ENCODE measurements at places on chromosomes 4 and X.

- no peak for DNase-seq
These were observed 143.6 kb downstream of the COX7B2 start for GRCh38 chr4:46765465-46765864.

DNA sequence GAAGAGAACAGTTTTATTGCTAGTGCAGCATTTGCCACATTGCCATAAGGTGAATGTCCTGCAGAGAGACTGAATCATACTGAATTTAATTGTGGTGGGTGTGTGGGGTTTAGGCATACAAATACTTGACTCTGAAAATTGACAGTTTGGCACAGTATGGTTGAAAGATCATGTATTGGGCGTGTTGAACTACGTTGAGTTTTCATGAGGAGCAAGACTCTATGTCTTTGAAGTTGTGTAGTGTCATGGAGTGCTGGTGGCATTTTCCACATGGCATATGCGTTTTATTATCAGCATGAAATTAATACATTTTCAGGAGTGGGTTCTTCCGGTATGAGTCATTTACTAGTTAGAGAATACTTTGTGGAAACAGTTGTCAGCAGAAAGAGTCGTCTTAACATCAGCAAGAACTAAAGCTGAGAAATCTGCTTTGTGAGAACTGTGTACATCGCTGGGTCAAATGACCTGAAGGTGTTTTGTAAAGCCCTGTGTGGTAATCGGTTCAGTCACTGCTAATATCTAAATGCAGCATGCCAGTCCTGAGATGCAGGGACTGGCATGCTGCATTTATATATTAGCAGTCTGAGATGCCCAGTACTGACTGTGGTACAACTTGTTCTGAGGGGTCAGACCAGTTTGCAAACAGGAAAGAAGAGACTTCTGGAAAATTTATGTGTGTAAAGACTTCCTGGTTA, 50.3 kb downstream of the ARHGAP10 start:
- DNase-seq, result no peak

GRCh38 chrX:119942831-119943184, 743 bp downstream of the NKAP start:
- DNase-seq, result no peak

GRCh38 chrX:74835566-74835965, 89.7 kb downstream of the NEXMIF start:
- no peak for DNase-seq

- no peak for DNase-seq
These were observed 161.9 kb upstream of the GPRIN3 start for GRCh38 chr4:89469516-89469915.

DNA sequence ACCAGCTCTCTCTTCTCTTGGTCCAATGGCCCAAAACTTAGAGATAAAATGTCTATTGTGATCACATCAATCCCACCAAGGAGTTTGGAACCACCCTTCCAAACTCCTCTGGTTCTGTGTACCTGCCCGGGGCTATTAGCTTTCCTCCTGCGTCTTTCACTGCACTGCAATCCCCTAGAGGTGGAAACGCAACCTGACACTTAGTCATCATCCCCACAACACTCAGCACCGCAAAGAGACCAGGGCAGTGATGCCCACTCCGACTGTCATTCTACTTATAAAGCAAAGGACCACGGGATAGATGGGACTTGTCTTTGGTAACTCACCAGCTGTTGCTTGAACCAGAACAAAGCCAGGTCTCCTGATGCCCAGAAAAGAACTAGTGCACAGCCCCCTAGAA, 22.0 kb downstream of the AFAP1 start:
- no peak for DNase-seq

- DNase-seq, result no peak
These were observed 72.4 kb upstream of the PACRGL start for GRCh38 chr4:20627866-20628265.

DNA sequence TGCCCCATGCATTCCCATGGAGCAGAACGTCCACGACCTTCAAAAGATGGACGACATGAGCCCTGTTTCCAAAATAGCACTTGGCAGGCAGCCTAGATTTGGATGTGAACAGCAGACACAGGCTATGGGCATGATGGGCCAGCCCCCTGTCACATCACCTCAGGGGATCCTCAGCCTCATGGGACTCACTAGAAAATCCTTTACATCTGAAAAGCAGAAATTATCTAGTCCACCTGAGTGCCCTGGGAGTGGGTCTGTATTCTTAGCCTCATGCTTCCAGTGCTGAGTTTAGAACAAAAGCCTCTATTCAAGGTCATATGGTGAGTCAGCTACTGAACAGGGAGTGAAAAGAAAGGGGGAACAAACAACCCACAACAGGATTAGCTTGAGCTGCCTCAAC, 35.8 kb downstream of the GRIA3 start:
- no peak for DNase-seq

GRCh38 chr4:144970597-144970996, 127.4 kb downstream of the ANAPC10 start:
- no peak for DNase-seq

- no peak for DNase-seq
These were observed 36.5 kb downstream of the ERVMER34-1 start for GRCh38 chr4:52714597-52715254.

GRCh38 chrX:118271775-118272174, 74.1 kb upstream of the WDR44 start:
- DNase-seq, result peak; percentile 48

- no peak for DNase-seq
These were observed 341.1 kb upstream of the PPARGC1A start for GRCh38 chr4:24230955-24231354.

DNA sequence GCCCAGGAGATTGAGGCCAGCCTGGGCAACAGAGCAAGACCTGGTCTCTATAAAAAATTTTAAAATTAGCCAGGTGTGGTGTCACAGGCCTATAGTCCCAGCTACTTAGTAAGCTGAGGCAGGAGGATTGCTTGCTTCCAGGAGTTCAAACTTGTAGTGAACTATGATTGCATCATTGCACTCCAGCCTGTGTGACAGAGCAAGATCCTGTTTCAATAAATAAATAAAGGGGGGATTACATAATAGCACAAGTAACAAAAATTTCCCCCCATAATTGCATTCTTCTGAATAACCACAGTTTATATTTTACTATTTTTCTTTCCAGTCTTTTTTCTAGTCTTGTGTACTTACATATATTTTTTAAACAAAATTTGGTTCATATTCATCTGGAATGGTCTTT, 135.6 kb downstream of the CHIC2 start:
- no peak for DNase-seq

DNA sequence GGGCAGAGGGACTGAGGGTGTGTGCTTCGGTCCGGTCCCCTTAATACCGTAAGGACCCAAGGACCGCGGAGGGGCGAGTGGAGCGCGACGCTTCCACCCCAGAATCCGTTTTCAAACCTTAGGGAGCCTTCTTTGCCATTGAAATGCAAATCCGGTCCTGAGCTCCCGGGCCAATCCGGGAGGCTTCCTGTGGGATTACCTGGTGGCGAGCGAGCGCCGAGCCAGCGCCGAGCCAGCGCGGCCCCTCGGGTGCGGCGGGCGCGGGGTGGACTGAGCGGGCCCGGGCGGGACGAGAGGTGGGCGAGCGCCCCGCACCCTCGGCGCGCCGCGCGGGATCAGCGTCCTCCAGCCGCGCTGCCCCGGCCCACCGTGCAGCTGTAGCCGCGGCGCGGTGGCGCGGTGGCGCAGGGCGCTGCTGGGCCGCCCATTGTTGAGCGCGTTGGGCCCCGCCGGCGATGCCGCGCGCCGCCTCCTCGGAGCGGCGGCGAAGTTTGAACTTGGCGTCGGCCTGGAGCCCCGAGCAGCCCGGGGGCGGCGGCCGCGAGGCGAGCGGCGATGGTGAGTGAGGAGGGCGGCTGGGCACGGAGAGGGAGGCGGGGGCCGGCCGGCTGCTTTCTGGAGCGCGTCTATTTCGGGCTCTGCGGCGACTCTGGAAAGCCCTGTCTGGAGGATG, 208.7 kb downstream of the SOWAHB start:
- DNase-seq, result no peak

GRCh38 chr4:80253510-80253909, 13.0 kb upstream of the FGF5 start:
- no peak for DNase-seq

DNA sequence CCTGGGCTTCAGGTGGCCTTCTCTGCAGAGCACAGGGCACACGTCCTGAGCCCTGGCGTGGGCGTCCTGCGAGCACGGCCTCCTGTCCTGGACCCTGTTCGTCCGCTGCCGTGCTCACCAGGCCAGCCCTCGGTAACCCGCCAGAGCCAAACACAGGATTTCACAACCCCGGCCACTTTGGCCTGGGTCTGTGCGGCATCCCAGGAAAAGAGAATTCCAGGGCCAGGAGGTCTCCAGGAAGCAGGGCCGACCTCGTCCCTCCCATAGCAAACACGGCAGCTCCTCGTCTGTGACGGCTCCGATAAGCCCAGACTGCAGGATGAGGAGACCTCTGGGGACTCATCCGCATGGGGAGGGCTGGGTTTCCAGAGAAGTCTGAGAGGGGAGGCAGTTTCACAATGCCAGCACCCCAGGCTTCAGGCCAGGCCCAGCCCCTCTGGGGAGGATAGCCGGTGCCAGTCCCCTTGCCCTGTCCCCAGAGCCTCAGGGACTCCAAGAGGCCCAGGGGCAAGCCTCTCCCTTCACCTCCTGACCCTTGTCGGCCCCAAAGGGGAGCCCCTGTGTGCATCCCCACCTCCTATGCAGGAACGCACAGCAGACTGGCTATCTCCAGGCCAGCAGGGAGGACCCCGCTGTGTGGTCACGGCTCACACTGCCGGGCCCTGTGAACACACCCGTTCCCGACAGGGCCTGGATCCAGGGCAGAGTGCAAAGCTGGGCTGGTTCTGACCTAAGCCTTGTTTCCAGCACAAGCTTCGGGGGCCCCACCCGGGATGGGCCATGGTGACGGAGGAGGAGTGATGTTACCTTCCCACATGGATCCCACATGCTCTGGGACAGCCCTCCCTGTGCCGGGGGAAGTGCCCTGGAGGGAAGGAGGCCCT, 22.3 kb upstream of the HTRA3 start:
- DNase-seq, result no peak

DNA sequence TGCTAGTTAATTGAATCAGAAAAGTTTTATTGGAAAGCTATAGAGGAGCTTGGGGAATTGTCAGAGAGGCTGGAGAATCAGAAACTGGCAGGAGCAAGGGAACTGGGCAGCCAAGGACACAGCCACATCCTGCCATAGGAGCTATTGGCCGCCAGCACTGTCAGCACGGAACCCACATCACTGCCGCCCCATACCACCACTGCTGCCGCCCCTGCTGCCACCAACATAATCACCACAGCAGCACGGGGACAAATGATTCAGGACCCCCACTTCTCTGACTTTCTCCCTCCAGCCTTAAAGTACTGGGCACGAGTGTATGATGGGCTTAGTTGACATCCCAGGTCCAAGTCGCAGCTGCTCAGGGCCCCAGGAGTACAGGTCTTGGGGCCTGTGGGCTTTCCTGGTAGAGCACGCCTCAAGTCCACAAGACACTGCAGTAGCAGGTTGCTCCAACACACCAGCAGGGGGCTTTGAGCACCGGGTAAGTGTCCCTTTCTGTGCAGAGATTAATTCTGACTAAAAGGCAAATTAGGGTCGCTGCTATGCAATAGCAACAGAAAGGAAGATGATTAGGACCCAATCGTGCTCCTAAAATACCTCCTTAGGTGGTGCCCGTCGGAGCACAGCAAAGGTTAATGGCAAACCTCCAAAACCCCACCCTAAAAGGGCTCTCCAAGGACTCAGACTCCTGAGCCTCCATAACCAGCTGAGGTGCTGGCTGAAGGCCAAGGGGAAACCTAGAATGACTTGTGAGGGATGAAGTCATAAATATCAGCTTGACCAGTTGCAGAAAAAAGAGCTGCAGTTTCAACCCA, 6.9 kb downstream of the PJA1 start:
- peak; percentile 26 for DNase-seq

- DNase-seq, result no peak
These were observed 503 bp upstream of the PDE5A start for GRCh38 chr4:119629142-119629471.

DNA sequence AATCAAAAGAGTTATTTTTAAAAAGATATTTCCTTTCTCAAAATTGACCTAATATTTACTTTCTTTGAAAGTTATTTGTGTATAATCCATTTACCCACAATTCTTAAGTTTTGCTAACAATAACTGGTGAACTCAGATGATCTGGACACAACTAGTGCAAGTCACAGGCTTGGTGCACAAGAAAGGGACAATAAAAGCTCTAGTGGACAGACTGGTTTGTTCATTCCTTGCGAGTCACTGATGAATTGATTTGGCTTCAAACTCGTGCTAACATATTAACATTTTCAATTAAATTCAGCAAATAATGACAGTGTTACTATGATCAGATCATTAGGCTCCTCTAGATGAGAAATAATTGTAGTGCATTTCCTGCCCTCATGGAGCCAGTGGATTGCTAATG, 169.2 kb downstream of the BMPR1B start:
- no peak for DNase-seq

DNA sequence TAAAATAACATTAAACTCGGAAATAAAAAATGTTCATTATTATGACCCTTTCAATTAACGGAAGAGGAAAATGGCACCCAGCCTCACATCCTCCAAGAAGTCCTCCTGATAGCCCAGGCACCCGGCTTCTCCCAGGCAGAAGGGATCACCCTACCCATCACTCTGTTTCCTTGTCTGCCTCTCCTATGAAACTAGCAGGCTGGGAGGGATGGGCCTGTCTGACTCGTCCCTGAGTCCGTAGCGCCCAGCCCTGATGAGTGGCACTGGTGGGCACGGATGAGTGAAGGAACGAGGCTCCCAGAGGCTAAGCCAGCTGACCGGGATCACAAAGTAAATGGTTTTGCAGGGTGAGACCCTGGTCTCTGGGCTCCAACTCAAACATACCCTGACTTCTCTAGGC, 28.6 kb upstream of the KIAA0232 start:
- DNase-seq, result no peak

DNA sequence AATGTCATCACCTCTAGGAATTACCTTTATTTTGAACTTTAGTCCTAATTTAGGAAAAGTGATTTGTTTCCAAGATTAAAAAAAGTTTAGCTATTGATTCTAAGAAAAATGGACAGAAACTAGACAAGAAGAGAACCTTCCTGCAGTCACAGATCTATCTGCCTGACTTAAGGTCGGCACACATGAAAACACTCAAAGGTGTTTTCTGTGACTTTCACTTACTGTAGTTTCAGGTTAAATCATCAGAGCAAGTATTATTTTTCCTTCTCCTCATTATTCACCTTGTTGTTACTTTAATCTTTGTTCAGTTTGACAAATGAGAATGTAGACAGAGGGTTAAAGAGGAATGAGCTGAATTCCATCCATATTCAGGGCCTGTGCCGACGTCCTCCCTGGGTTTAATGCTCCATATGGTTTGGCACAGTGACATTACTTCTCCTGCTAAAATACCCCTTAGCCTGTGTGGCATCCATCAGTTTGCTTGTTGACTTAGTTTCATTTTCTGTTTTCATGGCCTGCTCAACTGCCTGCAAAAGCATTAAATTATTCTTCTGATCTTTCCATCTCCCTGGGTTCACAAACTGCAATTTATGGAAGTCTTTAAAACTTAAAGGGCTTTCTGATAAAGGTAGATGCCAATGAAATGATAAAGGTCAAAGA, 352.7 kb downstream of the NKX6-1 start:
- no peak for DNase-seq

DNA sequence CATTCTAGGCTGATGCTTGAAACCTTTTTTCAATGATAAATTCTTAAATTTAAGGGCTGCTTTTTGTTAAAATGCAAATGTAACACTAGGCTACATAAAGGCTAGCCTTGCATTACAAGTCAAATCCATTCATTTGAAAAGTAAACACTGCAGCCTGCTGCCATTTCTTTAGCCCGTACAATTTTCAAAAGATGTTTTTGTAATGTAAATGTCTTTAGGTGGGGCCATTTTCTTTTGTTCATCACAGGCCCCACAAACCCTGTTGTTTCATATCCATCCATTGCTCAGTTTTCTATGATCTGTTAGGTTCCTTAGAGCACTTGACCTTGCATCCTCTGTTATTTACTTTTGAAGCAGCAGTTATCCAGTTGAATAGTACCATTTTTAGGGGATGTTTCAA, 296.2 kb upstream of the AMOT start:
- DNase-seq, result no peak

All from NCI-H1436 treated with DMSO at 0.1 percent for 48 hours (cell line).